ENCODE measurements at places on chromosomes 1 and 21.

GRCh38 chr1:36853638-36854037, 180.7 kb downstream of the GRIK3 start:
- no peak overlapping the region for H3K4me3 ChIP-seq
- peaks cover 45% of the 10 kb centered on the region for H3K27me3 ChIP-seq
- H3K27ac ChIP-seq, result no peak overlapping the region
- no peak for DNase-seq
- H3K4me1 ChIP-seq, result peaks cover 5% of the 10 kb centered on the region

- H3K4me1 ChIP-seq, result peaks cover 21% of the 10 kb centered on the region
- H3K27ac ChIP-seq, result no peak overlapping the region
- H3K27me3 ChIP-seq, result no peaks in the 10 kb centered on the region
- H3K4me3 ChIP-seq, result peak overlapping the region; percentile 44
- H3K36me3 ChIP-seq, result peaks cover 21% of the 10 kb centered on the region
These were observed 3.1 kb downstream of the CHML start for GRCh38 chr1:241637046-241637590.

GRCh38 chr1:233883671-233884070, 20.8 kb upstream of the SLC35F3 start:
- H3K27me3 ChIP-seq, result peaks cover 9% of the 10 kb centered on the region
- no peak overlapping the region for H3K27ac ChIP-seq
- H3K4me1 ChIP-seq, result no peaks in the 10 kb centered on the region
- no peak overlapping the region for H3K4me3 ChIP-seq
- DNase-seq, result no peak

DNA sequence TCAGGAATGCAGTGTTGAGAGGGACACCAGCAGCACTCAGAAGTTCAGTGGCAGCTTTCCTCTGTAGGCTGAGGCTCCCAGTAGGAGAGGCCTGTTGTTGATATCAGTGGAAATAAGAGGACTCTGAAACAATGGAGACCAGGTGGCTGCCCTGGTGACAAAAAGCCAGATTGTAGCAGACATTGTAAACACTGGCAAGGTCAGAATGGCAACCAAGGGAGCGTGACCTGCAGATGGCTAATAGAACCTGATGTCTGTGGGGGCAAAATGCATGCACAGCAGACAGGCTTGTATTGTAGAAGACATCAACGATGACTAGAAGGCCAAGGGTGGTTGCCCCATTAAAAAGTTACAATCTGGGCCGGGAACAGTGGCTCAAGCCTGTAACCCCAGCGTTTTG, 53.1 kb upstream of the GPR37L1 start:
- no peaks in the 10 kb centered on the region for H3K36me3 ChIP-seq
- peak overlapping the region; percentile 21 for H3K4me3 ChIP-seq
- peaks cover 33% of the 10 kb centered on the region for H3K4me1 ChIP-seq
- H3K27ac ChIP-seq, result peak overlapping the region; percentile 85
- DNase-seq, result no peak

DNA sequence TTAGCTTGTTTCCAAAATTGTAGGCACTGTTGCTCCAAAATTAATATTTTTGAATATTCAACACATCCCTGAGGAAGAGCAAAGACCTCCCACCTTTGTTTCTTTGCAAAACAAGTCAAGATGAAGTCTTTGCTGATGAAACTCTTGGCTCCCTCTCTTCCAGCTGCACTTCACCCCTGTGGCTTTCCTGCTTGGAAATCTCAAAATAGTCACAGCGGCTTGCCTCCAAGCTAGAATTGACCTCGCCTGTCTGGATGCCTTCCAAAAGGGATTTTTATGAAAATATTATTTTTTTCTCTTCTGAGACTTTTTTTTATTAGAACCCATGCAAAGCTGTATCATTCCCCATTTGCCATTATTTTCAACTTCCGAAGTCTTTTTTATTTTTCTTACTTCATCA, 71.1 kb upstream of the MROH9 start:
- no peaks in the 10 kb centered on the region for H3K27me3 ChIP-seq
- no peak overlapping the region for H3K4me3 ChIP-seq
- no peak overlapping the region for H3K27ac ChIP-seq
- DNase-seq, result no peak
- H3K36me3 ChIP-seq, result no peaks in the 10 kb centered on the region
- H3K4me1 ChIP-seq, result no peaks in the 10 kb centered on the region

- no peaks in the 10 kb centered on the region for H3K36me3 ChIP-seq
- H3K27me3 ChIP-seq, result peaks cover 6% of the 10 kb centered on the region
- H3K4me3 ChIP-seq, result no peak overlapping the region
- H3K4me1 ChIP-seq, result peaks cover 14% of the 10 kb centered on the region
These were observed 27.7 kb downstream of the ARHGEF19 start for GRCh38 chr1:16184557-16185303.

GRCh38 chr1:92764116-92764515, 20.8 kb downstream of the EVI5 start:
- no peaks in the 10 kb centered on the region for H3K4me1 ChIP-seq
- no peaks in the 10 kb centered on the region for H3K27me3 ChIP-seq
- DNase-seq, result no peak
- no peak overlapping the region for H3K4me3 ChIP-seq

Measured in progenitor cell of endocrine pancreas (in vitro differentiated cells).